ENCODE measurements at places on chromosomes 5 and 9. TPM values are rescaled to one million over a fixed set of nuclear protein-coding genes. Genes with fewer than 3 reads are reported as not detected.

Gene OLFML2A
- total RNA-seq: 5.2 TPM

Gene ZFR
- 112 TPM for total RNA-seq

Gene CCL19
- not detected for total RNA-seq

Gene SNX24
- total RNA-seq: 23.1 TPM

DNA sequence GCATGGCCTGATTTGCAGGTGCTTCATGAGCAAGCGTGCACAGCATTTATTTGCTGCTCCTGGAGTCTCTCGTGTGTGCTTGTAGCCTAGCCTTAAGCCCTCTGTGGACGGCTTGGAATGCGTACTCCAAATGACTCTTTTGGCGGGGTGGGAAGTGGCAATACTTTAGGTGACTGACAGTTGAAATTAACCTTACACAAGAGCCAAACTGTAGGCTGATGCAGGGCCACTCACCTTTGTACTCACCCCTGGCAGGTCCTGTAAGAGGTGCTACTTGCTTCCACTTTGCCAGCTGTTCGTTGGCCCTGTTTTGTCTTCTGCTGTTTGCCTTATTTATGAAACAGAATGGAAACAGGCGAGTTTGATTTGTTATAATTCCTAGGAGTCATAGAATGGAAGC, 22.9 kb downstream of the TENT4A start:
- no peak for DNase-seq

GRCh38 chr9:104334549-104334948, 169.5 kb upstream of the OR13F1 start:
- DNase-seq: no peak

Data from testis (tissue), 5 donors.